ENCODE measurements at places on chromosomes 6 and 20.

DNA sequence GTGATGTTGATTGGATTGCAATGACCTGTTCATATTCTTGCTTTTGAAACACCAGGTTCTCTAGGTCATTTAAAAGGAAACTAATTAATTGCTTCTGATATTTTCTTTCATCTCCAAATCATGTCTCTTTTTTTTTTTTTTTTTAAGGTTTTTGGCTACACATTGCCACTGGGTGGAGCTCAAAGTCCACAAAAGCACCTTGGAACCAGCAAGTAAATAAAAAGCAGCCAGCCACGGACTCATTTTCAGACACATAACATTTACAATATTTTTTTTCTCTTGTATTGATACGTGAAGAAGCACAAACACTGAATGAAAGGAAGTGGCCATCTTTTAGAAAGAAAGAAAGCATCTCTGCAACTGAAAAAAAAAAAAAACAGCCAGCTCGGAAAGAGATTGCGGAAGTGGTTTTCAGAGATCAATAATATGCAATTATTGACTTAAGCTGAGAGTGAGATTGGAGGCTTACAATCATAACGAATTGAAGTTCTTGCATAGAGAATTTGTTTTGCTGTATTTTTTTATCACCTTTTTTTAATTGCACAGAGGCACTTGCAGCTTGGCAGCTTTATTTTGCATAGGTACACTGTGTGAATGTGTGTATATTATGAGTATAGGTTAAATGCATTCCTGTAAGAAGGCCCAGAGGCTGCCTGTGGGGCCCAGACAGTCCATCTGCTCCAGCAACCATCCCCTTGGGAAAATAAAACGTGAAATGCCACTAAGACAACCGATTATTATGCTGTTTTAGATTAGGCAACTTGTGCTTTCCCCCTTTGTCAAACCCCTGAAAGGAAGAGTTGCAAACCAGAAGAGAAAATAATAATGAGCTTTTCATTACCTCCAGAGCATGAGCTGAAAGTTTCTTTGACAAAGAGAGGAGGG, 28.2 kb downstream of the CGA start:
- peak; percentile 56 for DNase-seq

DNA sequence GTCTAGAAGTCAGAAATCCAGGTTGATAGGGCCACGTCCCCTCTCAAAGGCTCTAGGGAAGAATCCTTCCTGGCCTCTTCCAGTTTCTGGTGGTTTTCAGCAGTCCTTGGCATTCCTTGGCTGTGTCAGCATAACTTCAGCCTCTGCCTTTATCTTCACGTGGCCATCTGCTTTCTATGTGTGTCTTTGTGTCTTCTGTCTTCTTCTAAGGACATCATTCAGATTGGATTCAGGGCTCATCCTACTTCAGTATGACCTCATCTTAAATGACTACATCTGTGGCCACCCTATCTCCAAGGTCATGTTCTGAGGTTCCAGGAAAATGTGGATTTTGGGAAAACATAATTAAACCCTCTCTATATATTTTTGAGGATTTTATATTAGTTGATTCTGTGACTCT, 23.0 kb downstream of the C6orf89 start:
- DNase-seq, result no peak

GRCh38 chr6:125393449-125393858, 91.7 kb upstream of the HDDC2 start:
- no peak for DNase-seq

DNA sequence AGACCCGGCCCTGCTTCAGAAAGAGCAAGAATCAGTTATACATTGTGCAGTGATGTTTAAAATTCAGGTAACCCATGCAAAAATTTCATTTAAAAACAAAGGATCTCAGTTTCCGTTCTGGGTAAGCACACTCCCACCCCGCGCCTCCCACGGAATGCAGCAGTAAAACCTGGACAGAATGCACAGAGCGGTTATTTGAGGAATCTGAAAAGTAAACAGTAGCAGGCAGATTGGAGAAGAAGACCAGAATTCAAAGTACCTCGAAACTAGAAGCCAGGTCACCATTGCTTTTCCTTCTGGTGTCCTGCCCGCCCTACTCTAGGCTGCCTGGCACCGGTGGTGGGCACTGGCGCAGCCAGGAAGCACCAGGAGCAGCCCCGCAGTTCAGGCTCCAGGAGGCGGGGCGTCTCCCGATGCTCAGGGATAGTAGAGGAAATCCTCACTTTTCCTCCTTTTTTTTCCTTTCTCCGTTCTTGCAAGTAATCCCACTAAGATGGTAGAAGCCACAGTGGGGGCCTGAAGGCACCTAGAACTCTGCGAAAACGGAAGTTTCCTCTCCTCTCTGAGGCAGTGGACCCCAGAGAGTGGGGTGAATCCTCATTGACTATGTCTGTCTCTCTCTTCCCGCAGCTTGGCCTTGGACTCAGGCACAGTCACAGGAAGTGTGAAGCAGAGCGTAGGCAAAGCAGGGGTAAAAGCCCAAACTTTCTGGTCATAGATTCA, 28.3 kb downstream of the METTL24 start:
- DNase-seq, result no peak

DNA sequence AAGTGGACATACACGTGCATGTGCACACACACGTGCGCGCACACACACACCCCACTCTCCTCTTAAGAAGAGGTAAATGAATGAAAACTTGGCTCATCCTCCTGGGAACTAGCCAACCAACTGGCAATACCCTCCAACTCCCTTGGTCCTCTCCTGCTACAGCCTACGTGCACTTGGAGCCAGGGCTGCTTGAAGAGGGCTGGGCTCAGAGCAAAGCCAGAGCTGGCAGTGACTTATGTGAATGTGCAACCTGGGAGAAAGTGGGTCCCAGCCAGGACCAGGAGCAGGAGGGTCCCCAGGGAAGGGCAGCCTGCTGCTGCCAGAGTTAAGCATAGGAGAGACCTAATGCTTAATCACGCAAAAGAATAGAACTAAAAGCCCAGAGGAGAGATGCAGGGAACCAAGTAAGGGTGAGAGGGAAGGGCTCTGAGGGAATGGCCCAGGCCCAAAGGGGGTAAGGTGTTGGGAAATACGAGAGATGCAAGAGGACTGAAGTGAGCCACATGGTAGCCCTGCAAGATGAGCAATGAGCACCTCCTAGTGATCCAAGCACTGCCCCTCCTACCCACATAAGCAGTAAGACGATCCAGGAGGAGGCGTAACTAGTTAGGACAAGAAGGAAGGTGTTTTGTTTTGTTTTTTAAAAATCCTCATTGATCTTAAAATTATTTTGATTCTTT, 24.7 kb downstream of the TRAF3IP2 start:
- DNase-seq, result peak; percentile 11

- DNase-seq, result peak; percentile 89
Observed at GRCh38 chr6:32436995-32437836, 2.5 kb upstream of the HLA-DRA start.

DNA sequence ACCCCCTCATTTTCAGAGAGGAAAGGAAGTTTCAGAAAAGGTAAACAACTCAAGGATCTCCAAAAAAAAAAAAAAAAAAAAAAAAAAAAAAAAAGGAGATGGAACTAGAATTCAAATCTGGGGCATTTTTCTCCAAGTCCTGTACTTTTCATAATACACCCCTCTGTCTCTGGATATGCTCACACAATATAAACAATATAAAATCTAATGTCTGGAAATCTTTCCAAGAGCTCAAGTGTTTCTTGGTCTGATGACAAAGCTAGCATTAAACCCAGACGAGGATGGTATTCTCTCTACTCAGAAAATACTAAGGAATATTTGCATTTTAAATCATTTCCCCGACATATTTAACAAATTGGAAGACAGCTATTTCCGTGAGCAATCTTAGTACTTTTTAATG, 5.8 kb downstream of the GCM1 start:
- no peak for DNase-seq

GRCh38 chr6:24599179-24599578, 46.8 kb downstream of the KIAA0319 start:
- no peak for DNase-seq

DNA sequence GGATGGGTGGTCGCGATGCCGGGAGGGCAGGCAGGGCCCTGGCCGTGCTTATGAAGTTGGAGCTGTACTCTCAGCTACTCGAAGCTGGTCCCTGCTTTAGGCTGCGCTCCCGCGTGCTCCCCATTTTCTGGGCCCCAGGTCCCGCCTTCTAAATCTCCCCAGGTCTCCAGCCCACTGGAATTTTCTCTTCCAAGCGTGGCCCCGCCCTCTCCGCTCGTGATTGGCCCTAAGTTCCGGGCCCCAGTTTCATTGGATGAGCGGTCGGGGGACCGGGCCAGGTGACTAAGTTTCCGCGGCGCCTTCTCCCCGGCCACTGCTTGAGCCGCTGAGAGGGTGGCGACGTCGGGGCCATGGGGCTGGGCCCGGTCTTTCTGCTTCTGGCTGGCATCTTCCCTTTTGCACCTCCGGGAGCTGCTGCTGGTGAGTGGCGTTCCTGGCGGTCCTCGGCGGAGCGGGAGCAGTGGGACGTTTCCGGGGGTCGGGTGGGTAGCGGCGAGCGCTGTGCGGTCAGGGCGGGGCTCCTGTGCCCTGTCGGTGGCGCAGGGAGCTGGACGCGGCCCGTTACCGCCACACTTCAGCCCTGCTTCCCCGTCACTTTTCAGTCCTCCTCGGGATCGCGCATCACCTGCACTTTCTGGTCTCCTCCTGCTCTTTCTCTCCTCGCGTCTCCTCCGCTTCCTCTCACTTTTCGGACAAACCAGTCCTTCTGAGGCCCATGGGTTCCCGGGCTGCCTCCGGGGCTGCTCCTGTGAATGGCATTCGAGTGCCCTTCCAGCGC, at the start of gene MICA:
TSS of gene MICA (plus strand) at position 313 of the 778 bp plus-strand sequence. CDS start at position 351, 38 bp downstream.
- peak; percentile 90 for DNase-seq

DNA sequence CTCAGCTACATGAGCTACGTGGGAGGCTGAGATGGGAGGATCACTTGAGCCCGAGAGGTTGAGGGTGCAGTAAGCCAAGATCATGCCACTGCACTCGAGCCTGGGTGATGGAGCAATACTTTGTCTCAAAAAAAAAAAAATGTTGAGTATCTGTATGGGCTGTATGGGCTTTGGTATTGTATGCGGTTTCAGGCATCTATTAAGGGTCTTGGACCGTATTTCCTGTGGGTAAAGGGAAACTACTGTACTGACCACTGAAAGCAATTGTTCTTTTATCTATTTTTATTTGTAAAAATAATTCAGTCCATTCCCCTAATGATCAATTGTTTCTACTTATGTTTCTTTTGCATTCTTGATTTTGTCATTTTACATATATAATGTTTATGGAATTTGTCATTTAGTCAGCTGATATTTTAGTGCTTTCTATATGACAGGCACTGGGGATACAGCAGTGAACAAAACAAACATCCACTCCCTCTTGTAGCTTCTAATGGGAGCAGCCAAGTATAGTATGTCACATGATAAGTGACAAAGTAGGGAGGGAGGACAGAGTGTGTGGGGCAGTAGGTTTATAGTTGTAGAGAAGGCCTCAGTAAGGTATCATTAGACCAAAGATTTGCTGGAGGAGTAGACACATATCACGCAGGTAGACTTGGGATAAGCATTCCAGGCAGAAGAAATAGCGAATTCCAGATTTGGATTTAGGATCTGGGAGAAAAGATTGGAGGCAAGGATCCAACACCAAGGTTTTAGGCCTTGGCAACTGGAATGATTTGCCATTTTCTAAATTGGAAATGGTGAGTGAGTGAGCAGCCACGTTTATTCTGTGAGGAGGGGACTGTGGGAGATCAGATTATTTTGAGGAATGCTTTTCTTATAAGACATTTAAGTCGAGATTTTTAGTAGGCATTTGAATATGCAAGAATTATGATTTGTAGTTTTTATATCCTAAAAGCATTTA, 6.0 kb downstream of the PCMT1 start:
- DNase-seq, result no peak

- no peak for DNase-seq
Observed at GRCh38 chr6:167722634-167723309, 103.9 kb upstream of the AFDN start.

DNA sequence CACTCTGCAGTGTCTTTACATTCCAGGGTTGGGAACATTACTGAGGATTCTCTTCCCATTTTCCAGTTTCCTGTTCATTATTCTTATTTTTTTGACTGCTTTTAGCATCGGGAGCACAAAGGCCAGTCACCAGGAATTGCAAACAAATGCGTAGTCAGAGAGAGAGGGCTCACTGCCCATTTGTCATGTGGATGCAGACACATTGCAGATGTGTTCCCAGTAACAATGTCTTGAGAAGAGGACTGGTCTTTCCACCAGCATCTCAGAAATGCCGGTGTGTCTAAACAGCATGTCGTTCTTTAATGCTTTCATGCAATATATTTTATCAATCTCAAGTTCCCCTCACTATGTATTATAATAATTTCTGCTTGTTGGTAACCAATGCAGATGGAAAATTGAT, 952 bp upstream of the TAAR6 start:
- DNase-seq, result no peak

DNA sequence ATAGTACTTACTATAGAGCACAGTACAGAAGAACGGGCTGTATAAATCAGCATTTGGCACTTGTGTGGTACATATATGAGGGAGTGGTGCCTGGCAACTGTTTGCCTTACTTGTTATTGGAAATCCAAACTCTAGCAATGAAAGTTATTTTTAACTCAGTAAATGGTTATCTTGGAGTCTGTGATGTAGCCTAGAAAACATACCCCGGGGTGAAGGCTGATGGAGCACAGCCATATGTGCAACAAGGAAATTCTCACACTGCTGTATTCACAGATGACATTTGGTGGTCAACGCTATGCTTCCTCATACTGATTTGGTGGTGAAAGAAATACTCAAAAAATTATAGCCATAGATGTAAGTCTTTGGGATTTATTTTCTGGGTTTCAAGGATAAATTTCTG, 807.5 kb upstream of the FLRT3 start:
- DNase-seq, result no peak

DNA sequence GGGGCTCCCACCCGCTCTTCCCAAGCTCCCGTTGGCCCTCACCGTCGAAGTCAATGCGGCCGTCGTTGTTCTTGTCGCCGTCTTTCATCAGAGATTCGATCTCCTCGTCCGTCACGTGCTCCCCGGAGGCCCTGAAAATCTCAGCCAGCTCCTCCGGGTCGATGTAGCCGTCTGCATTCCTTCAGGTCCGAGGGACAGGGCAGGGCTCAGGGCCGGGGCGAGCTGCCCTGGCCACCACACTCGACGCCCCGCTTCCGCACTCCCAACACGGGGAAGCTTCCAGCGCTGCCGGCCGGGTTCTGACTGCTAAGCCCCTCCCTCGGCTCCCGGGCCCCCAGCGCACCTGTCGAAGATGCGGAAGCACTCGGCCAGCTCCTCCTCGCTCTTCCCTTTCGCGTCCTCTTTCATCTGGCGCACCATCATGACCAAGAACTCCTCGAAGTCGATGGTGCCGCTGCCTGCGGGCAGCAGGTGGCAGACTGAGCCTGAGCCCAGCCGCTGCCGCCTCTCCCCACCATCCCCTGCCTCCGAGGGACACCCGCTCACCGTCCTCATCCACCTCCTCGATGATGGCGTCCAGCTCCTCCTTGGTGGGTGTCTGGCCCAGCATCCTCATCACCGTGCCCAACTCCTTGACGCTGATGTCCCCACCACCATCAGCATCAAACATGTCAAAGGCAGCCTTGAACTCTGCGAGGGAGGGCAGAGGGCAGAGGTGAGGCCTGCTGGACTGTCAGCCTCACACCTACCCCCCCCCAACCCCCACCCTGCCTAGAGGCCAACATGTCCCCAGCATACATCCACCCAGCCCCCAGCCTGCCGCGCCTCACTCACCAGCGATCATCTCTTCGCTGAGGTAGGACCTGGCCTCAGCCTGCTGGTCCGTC, 2.9 kb downstream of the TNNC2 start:
- no peak for DNase-seq

GRCh38 chr6:64012351-64013001, 376.9 kb downstream of the PHF3 start:
- peak; percentile 3 for DNase-seq
